Left forelimb (tissue), 1 donor: ENCODE measurements at places on chromosomes 4 and X.

DNA sequence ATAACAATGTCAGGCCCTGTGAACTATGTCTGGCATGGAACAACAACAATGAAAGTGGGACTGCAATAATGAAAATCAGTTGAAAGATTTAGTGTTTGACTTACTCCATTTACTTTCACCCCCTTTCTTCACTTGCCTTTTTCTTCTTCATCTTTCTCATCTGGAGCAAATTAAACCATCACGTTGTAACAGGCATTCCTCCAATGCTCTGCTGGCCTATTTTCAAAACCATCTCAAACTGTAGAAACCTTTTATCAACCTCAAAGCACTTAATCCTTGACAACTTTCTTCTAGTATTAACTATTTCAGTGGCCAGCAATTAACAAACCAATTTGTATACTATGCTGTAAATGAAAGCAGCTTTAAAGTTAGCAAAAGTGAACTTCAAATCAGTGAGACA, 8.3 kb downstream of the KLHL13 start:
- DNase-seq, result no peak

GRCh38 chr4:94508296-94508695, 56.6 kb downstream of the PDLIM5 start:
- DNase-seq, result no peak

DNA sequence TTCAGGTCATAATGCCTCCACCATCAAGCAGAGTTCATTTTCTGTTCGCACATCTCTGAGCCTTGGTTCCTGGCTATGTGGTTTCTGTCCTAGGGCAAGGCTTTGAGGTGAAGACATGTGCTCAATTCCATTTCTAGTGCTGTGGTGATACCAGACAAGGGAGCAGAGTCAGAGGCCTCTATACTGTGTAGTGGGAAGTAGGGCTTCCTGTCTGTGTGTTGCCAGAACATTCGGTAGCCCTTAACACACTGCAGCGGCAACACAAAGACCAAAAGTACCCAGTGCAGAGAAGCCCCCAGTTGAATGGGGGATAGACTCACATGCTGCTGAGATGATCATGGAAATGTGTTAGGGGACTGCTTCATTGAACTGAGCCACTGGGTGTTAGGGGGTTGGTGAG, 56.4 kb downstream of the STARD8 start:
- DNase-seq, result no peak

GRCh38 chrX:109464231-109464630, 17.7 kb downstream of the GUCY2F start:
- no peak for DNase-seq

DNA sequence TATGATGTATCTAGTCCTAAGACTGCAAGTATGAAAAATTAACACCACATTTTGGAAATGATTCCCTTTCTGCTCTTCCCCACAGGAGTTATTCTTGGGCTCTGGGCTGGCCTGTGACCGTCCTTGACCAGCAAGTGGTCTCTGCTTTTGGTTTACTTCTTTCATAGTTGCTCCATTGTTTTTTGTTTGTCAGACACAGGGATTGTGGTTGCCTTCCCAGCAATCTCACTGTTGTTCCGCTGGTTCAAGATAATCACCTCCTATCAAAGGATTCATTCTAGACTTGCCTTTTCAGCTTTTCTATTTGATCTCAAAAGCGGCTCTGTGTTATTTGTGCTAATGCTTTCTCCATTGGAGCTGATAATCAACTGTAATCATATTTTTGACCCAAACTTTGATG, 218.8 kb downstream of the MGST2 start:
- DNase-seq, result no peak

DNA sequence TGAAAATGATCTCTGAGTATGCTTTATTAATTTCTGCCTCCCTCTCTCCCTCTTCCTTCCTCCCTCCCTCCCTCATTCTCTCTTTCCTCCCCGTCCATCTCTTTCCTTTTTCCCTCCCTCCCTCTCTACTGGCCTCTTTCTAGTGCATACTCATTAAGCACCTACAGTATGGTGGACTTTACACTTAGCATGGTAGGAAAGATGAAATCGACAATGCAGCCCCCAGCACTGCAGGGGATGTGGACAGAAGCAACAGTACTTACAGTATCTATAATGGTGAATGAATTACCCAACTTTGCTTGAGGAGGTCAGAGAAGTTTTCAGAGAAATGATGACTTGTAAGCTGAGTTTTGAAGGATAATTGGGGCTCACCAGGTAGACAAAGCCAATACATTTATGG, 143.8 kb upstream of the RPS6KA3 start:
- DNase-seq, result no peak

DNA sequence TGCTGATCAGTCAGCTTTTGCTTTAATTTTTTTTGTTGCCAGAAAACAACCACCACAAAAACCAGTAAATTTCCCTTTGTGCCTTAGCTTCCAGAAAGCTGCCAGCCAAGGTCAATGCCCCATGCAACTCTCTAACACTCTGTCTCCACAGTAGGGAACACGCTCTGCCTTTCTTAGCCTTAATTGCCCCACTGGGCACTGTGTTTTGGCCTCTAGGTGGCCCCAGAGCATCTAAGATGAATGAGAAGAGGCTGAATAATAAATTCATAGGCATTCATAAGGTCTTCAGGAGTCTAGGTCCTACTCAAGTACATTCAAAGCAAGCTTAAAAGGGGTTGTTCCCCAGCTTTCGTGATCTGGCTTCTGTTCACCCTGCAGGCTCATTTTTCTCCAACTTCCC, 57.7 kb upstream of the PASD1 start:
- DNase-seq, result no peak

- DNase-seq, result no peak
Observed at GRCh38 chrX:129755779-129756650, 17.2 kb downstream of the XPNPEP2 start.

DNA sequence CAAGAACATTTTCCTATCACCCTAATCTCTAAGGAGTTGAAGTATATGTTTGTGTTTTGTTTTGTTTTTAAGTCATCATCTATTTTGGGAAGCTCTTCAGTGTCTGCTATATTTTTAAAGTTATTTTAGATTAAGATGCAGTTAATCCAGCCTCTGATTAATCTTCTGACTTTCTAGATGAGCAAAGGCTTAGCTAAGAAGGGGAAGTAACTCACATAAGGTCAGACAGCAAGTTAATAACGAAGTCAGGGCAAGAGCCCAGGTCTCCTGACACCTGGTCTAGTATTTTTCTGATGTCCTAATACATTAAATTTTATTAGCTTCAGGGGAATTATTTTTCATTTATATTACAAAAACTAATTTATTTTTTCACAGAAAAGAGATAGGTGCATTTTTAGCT, 168.5 kb downstream of the SOWAHB start:
- no peak for DNase-seq

GRCh38 chr4:77564231-77564630, 41.4 kb upstream of the CXCL13 start:
- DNase-seq, result no peak

DNA sequence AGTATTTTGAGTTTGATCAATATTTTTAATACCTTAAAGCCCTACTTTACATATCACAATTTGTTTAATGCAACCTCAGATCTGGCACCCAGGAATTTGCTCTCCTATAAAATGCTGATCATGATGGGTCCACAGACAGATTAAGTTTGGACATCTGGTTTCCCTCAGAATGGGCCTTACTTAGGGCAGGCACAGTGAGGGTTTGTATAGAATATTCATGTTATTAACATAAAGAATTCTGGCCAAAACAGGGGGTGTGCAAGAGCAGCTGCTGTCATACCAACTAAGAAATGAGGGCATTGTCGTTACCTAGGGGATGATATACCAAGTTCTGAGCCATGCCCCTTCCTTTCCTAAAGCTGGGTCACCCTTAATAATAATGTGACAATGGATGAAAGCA, 37.5 kb upstream of the CENPU start:
- DNase-seq, result no peak

DNA sequence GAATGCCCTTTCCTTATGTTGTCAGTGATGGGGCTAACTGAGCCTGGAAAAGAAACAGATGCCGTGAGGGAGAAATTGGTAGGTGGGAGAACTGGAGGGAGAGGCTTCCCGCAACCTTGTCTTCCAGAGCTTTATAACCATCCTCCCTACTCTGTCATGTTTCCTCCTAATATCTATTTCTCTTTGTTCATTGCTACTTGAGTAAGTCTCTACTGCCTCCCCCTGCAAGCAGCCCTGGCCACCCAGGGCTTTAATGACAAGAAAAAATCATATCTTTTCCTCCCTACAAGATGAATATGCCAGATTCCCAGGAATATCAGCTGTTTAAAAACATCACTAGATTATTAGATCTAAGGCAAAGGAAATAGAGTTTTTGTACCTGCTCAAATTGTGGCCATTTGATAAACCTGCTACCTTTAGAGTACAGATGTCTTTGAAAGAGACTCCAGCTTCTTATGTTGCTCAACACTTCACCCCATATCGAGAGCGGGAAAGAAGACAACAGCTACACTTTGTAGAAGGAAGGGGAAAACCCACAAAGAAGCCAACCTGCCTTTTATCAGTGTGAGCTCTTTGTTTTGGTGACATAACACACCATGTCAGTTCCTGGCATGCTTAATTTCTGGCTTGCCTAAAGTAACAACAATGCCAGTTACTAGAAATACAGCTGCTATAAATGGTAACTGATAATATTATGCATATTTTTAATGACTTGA, 186.6 kb upstream of the LEF1 start:
- DNase-seq, result no peak

GRCh38 chrX:39336671-39337311, 535.5 kb downstream of the MID1IP1 start:
- no peak for DNase-seq

DNA sequence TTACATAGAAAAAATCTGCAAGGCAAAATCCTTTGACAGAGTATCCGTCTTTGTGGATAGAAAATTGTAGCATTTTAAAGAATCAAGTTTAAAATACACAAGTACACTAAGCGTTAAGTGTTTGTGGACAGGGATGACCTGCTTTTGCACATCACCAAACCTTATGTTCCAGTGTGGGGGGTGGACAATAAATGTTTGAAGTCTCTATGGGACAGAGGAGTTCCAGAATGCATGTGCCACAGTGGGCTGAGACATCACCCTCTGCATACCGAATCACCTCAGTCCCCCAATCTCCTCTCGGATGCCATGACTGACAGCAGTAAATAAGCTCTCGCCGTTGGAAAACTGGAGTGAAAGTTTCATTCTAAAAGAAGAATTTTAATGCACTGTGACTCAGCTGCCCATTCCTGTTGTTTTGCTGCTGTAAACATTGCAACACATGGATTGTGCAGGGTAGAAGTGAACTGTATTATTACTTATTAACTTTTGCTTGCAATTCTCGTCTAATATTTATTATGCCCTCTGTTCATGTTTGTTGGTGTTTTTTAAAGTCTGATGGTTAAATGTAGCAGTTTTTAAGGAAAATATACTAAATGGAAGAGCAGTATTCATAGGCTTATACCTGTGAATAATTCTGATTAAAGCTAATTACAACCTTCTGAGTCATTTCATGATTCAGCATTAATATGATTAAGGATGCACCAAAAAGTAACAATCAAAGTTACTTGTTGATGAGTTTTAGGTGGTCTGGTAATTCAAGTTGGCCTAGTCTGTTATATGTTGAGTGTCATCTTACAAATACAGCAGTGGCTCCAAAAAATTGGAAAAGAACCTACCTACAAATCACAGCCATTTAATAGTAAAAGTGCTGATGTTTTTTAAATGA, 24.0 kb downstream of the CDKN2AIP start:
- DNase-seq, result no peak

GRCh38 chrX:49878128-49878833, 1.0 kb upstream of the USP27X start:
- no peak for DNase-seq

GRCh38 chr4:24805067-24805466, 9.7 kb downstream of the SOD3 start:
- DNase-seq, result no peak

GRCh38 chrX:65610040-65610439, 57.4 kb upstream of the MSN start:
- no peak for DNase-seq

GRCh38 chr4:151641983-151642382, 118.8 kb downstream of the GATB start:
- no peak for DNase-seq

DNA sequence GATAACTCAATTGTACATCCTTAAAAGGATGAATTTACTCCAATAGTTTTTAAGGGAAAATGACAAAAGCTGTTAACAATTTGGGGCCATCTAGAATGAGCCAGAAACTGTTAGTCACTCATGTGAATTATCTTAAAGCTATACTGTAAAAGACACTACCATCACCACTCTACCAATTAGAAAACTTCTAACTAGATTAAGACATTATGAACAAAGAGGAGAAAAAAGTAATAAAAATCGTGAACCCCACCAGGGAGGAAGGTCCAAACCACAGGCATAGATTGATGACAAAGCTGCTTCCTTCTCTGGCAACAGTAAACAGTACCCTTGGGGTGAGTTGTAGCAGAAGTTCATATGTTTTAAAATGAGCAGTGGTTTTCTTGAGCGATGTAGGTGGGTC, 106.1 kb downstream of the PDGFC start:
- no peak for DNase-seq

DNA sequence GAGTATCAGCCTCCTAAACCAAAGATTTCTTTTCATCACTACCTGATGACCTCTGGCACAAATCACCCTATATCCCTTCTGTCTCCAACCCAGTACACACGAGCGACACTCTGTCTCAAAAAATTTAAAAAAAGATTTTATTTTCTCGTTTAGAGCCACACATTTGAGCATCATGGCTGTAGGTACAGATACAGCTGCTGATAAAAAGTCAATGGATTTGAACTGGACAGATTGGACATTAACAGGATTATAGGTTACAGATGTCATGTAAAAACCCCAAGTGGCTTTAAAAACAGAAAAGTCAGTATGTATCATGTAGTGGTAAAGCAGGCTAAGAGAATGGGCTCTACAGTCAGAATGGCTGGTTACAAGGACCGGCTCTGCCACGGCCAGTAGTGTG, 171.1 kb downstream of the SCFD2 start:
- no peak for DNase-seq

DNA sequence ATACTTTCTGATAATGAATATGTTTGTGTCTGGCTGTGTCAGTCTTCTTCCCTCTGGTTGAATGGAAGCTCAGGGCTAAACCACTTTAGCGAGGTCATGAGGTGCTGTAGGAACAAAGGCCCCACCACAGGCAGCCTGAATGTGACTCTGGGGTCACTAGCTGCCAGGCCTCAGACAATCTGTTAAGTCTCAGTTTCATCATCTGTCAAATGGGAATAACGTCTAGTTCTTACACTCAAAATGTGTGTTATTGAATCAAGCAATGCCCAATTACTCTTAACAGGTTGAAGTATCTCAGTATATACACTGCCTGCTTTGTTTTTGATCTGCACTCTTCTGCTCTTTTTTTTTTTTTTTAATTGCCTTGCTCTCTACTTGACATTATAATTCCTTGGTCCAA, 148.6 kb downstream of the STK32B start:
- no peak for DNase-seq

GRCh38 chrX:150377005-150377404, 13.9 kb downstream of the MAMLD1 start:
- no peak for DNase-seq
